Caki2 (cell line): ENCODE measurements at places on chromosomes 7 and 10. TPM values are rescaled to one million over a fixed set of nuclear protein-coding genes. Genes with fewer than 3 reads are reported as not detected.
A peak's percentile ranks its signal among the peaks of the same experiment; 100 is the strongest.

DNA sequence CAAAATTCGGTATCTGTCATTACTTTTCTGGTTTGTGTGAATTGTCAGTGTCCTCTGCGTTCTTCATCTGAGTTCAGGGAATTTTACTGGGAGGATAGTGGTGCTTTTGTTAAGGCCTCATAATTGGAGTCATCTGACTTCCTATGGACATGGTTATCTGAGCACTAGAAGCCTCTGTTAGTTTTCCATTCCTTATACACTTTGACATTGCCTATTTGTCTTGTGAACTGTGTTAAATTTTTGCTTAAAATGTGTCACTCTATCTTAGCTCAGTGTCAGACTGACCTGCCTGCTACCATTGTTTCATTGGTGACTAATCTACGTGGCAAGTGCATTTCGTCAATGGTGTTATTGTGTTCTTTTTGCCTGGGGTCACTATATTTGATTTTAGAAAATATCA, 253.3 kb downstream of the SEMA3A start:
- no peak for DNase-seq

GRCh38 chr10:59536167-59537014, 173.3 kb downstream of the SLC16A9 start:
- DNase-seq = peak; percentile 4

- DNase-seq = no peak
Measured at GRCh38 chr7:106282390-106282789, 2.4 kb downstream of the NAMPT start.

GRCh38 chr7:99667179-99667578, 12.6 kb downstream of the CYP3A5 start:
- DNase-seq = no peak

SND1 gene
- 70.6 and 106 TPM in 2 replicates for total RNA-seq

METTL2B gene
- 17.3 and 22.4 TPM in 2 replicates for total RNA-seq
